Stimulated activated CD8-positive, alpha-beta memory T cell treated with anti-CD3 and anti-CD28 coated beads, Interleukin-15, amount 100 ng/mL, for 1 hour (primary cell): ENCODE measurements at places on chromosomes 12 and 14.

GRCh38 chr12:78208092-78208491 lies 377.4 kb downstream of the NAV3 start:
- DNase-seq: no peak

- no peak for DNase-seq
Observed at GRCh38 chr14:103501921-103502669, 20.5 kb downstream of the CKB start.

GRCh38 chr14:36647824-36648753 lies 13.6 kb upstream of the PAX9 start:
- no peak for DNase-seq

DNA sequence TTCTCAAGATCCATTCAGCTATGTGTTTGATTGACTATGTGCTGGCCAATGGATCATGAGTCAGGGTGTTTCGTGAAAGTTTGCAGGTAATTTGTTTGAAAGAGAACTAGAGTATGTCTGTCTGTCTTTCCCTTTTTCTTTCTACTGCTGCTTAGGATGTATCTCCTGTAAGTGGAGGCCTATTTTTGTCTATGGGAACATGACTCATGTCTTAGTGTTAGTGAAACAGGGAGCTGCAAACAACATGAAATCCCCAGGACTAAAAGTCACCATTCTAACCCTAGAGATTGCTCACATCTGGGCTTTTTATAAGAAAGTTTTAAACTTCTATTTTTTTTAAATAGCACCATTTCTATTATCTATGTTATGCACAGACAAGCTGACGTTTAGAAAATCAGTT lies 333.0 kb downstream of the CCER1 start:
- DNase-seq: no peak

DNA sequence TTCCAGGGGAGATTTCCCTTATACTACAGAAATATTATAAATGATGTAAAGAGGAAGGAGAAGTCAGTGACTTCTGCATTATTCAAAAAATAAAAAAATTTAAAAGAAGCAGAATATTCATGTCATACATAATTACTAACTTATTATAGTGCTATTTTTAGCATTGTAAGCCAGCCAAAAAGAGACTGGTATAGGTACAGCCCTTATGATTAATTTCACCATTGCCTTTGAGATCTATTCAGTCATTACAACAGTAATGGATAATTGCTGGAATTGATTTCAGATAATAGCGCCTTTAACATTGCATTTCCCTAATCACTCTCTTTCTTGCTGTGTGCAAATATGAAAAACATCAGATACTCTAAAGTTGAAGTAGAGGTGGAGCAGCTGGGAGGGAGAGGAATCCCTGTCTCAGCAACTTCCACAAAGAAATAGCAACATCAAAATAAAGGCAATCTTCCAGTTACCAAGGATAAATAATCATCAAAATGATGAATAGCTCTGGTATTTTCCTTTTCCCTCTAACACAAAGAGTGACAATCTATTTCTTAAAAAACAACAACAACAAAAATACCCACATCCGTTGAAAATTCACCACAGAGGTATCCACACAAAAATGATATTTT lies 71.8 kb upstream of the OVCH1 start:
- no peak for DNase-seq

- DNase-seq: no peak
Observed at GRCh38 chr14:78157494-78158437, 12.4 kb upstream of the NRXN3 start.

- DNase-seq: no peak
Observed at GRCh38 chr12:59890896-59891579, 295.2 kb downstream of the SLC16A7 start.

- no peak for DNase-seq
Observed at GRCh38 chr12:113328368-113328889, 6.5 kb downstream of the SLC8B1 start.
